ENCODE measurements at places on chromosomes 2 and 18.
A peak's percentile ranks its signal among the peaks of the same experiment; 100 is the strongest.

GRCh38 chr18:10274301-10274700 is 180.1 kb upstream of the APCDD1 start:
- DNase-seq: no peak

DNA sequence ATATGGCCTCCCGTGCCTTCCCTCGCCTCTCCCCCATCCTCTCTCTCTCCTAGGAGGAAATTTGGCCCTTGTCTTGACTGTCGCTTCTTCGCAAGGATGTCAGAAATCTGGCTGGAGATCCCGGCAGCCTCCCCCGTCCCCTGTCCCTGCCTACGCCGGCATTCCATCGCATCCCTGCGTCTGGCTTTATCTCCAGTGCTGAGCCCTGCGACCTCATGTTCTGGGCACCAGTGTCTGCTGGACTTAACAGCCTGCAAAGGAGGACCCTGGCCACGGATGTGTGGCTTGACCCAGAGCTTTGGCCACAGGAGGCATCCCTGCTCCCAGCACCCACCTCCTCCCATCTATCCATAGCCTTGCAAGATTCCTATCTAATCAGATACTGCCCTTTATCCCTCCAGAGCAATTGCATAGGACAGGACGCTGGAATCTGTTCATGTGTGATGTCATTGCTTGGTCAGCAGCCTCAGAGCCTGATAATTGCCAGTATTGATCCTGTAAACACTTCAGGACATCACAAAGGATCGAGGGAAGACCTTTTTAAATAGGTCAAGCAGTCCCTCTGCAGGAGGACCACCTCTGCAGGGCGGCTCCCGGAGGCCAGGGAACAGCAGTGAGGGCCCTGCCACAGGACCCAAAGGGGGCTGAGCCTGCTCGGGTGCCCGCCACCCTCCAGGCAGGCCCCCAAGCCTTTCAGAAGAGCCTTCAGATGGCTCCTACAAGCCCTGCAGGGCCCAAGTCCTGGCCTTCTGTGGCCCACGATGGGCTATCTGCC is 168.2 kb downstream of the TWIST2 start:
- DNase-seq: no peak

DNA sequence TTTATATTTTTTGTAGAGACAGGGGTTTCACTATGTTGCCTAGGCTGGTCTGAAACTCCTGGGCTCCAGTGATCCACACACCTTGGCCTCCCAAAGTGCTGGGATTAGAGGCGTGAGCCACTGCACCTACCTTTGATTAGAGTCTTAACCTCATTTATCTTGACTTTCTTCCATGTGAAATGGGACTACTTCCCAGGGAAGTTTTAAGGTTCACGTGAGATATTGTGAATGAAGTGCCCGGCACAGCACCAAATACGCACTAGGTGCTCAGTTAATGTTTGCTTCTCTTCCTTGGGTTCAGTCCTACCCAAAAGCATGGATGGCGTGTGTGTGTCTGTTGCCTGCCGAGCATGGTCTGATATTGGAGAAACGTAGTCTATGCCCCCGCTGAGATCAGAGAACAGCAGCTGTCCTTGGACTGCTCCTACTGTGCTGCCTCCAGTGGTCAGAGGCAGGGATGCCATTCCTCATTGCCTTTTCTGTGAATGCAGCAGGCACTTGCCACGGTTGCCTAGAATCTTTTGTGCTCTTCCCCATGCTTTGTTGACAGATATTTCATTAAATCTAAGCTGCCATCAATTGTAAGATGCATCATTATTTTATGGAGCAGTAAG is 12.3 kb upstream of the TFCP2L1 start:
- DNase-seq: no peak

DNA sequence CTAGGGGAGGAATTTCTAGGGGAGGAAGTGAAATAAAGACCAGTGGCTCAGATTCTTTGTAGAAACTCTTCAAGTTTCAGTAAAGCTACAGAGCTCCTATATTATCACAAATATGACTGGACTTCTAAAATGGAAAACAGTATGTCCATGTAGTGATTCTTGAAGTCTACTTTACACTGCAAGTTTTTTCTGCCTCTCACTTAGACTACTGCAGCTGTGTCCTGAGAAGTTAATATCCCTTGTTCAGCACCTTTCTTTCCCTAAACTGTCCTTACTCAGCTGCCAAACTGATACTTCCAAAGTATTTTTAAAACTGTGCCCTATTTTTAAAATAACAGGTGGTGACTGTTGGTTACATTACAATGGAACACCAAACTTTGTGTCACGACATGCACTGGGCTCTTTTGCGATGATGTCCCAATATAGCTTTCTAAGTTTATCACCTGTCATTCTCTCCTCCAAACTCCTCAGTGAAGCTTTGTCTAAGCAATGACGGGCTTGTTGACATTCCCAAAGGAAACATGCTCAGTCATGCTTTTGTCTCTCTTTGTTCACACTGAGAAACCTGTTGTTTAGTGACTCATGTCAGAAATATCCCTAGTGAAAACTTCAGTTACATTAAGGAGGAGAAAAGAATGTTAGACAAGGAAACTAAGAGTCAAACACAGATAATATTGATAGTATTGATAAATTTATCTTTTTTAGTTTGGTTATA is 341.1 kb downstream of the ARL6IP6 start:
- no peak for DNase-seq

GRCh38 chr2:166127217-166128155 is at the start of gene SCN1A:
TSS of gene SCN1A (minus strand) at chr2:166128020. CDS start at chr2:166073621, 54,399 bp downstream.
- peak; percentile 25 for DNase-seq

DNA sequence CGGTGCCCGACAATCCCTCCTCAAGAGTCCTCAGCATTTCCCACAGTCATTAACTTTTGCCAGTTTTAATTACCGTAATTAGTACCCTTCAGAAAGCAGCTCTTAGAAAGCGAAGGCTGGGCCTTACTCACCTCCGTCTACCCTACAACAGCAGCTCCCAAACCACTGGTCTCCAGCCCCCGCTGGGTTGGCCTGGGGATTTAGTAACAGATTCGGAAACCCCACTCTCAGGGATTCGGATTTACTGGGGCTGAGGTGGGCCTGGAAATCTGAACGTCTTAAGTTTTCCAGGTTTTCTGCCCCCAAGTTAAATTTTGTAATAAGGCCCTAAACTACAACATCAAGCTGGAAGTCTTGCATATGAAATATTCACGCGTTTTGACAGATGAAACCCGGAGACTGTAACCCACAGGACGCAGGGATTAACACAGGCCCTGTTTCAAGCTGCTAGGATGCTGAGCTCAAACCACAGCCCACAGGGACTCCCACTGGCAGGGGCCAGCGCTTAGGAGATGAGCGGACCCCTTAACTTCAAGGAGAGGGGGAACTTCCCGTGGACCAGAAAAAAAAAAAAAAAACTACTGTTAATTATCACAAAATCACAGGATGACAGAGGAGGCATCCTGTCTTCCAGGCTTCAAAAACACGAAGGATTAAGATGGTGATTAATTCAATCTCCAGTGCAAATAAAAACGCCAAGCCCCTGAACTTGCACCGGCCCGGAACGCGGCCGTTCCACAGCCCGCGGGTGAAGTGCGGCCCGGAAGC is 985 bp downstream of the ILKAP start:
- DNase-seq: peak; percentile 51

GRCh38 chr2:233892793-233893192 is 24.4 kb upstream of the TRPM8 start:
- no peak for DNase-seq

DNA sequence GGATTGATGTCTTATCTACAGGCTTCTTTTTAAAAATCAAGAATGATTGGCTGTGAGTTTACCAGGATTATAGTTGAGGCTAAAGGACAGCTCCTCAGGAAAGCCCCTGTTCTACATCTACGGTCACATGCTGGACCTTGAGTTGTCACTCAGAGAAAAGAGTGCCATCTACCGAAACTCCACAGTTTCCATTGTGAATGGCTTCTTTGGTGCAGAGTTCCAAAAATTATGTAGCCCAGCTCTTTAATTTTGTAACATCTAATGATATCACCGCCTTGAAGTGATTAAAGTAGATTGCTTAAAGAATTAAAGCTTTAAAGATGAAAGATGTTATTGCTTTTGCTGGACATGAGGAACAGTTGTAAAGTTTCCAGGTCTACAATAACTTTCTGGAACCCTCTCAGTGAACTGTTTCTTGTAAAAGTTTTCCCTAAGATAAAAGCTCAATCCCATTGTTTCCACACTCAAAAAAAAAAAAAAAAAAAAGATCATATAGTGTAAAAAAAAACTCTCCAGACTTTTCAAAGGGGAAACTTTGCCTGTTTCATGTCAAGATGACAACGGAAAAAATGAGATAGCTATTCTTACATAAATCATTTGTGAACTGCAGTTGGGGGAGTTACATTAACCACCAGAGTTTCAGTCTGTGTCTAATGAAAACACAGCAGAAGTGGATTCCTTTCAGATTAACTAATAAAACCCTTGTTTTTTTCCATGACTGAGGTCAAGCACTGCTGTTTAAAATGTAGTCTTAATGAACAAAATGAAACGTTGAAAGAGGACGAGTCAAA is 4.3 kb downstream of the COL3A1 start:
- peak; percentile 38 for DNase-seq

DNA sequence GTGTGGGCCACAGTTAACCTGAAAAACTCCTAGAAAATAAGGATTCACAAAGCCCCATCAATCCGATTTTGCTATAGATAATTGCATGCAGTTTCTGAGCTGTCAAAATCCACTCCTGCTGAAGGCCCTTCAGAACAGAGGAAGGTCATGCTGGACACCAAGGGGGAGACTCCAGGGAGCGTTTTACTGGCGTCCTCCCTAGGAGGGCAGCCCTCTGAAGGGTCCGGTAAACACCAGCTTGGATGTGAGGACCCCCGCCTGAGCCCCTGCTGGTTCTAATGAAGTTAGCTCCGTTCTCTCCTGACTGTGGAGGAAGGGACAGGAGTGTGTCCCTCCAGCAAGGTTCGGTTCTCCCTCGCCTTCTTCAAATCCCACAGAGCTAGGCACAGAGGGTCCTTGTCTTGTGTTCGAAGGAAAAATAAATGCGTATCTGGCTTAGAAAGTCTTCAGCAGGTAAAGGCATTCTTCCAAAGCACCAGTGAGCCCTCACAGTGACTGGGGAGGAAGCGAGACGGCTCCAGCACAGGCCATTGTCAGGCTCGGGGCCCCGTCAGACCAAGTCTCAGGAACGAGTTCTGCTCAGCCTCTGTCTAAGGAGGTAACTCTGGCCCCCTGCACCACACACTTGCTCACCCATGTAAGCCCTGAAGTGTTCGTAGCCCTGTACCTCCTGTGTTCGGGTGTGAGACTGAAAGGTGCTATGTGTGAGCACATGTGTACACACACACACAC is 41.6 kb downstream of the CABLES1 start:
- no peak for DNase-seq

GRCh38 chr2:70684846-70685622 is 83.0 kb downstream of the ADD2 start:
- no peak for DNase-seq

GRCh38 chr2:105770149-105770548 is 25.4 kb downstream of the NCK2 start:
- no peak for DNase-seq

DNA sequence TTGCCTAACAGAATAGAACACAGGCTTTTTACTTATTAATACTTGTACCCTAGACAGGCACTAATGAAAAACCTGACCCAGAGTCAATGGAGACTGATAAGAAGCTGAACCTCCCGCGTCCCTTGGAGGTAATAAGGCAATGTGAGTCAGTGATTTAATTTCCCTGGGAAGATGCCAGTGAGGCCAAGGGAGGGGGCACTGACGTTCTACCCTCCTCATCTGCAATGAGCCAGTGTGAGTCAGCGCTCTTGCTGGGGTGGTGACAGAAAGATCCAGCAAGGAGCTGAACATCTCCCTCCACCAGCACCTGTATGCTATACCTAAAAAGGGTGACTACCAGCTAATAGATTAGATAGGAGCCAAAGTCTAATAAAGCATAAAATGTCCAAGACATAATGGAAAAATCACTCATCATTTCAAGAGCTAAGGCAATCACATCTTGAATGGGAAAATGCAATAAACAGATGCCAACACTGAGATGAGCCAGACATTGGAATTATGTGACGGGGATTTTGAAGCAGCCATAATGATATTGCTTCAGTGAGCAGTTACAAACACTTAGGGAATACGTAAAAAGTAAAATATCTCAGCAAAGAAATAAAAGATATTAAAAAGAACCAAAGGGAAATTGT is 116.9 kb downstream of the TPGS2 start:
- DNase-seq: no peak

GRCh38 chr2:217035967-217036366 is 176.1 kb upstream of the TNP1 start:
- DNase-seq: no peak

- no peak for DNase-seq
Measured at GRCh38 chr2:116915673-116916072, 898.8 kb upstream of the DDX18 start.

- DNase-seq: no peak
Measured at GRCh38 chr2:174076975-174077374, 111.8 kb upstream of the SP3 start.

DNA sequence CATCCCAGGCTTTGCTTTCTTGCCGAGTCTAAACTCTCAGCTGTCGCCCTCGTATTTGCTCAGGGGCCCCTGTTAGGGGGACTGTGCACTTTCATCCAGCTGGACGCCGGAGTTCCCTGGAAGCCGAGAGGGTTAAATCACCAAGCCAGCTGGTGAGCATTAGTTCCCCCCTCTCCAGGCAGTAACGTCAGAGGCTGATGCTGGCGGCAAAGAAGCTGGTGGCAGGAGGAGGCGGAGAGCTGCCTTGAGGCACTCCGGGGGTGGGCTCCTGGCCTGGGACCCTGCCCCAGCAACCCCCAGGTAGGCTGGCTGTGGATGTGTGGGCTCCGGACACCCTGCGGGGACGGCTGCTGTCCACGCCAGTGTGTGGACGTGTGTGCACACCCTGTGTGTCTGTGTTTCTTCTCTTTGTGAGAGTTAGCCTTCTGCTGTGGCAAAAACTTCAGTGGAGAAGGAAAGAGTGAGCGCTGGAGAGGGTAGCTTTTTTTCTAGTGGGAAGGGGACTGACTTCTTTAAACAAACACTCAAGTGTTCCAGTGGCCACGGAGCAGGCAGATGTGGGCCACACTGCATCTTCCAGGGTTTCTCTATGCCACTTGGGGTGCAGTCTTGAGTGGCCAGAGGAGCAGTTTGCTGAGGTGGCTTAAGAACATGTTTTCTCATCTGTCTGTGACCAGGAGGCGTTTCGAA is 84.7 kb downstream of the GLI2 start:
- no peak for DNase-seq

GRCh38 chr2:98561902-98562695 is 46.2 kb downstream of the COA5 start:
- no peak for DNase-seq

- DNase-seq: no peak
Measured at GRCh38 chr2:216865658-216866057, 5.8 kb upstream of the TNP1 start.

DNA sequence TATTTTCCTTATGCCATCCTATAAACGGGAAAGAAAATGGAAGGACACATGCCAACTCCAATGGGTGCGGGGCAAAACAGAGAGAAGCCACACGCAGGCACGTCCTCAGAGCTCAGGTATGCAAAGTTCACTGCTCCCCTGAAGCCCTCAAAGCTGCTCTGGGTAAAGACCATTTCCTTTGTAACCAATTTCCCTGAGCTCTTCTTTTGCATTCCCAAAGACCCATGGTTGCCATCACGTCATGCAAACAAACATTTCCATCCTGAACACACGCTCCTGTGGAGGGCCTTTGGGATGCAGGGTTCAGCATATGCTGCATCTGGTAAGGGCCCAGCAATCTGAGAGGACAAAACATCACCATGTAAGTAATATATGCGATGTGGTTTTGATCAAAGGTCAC is 69.4 kb downstream of the EMILIN2 start:
- no peak for DNase-seq

GRCh38 chr18:27797484-27797883 is 379.4 kb downstream of the CDH2 start:
- peak; percentile 17 for DNase-seq

Data from GM20000 (cell line).